Smooth muscle cell of the umbilical artery (primary cell): ENCODE measurements at places on chromosomes 16 and 17. TPM values are rescaled to one million over a fixed set of nuclear protein-coding genes. Genes with fewer than 3 reads are reported as not detected.

Gene WNT3
- 0.65 and 0.89 TPM in 2 replicates for total RNA-seq

Gene ARL17B
- 3.9 and 9.3 TPM in 2 replicates for total RNA-seq

Gene ABCC3
- 5.6 and 9.1 TPM in 2 replicates for total RNA-seq

Gene AKAP1
- 11.9 and 14.7 TPM in 2 replicates for total RNA-seq

Gene TBC1D3E
- total RNA-seq, result 0.59 TPM in 1 of 2 replicates, not detected in the other

Gene TBC1D3C
- 0.59 TPM in 1 of 2 replicates, not detected in the other for total RNA-seq
